ENCODE measurements at places on chromosomes 7 and 10.
A peak's percentile ranks its signal among the peaks of the same experiment; 100 is the strongest.

- no peak for DNase-seq
Measured at GRCh38 chr10:103549349-103549685, 55.8 kb downstream of the NEURL1 start.

DNA sequence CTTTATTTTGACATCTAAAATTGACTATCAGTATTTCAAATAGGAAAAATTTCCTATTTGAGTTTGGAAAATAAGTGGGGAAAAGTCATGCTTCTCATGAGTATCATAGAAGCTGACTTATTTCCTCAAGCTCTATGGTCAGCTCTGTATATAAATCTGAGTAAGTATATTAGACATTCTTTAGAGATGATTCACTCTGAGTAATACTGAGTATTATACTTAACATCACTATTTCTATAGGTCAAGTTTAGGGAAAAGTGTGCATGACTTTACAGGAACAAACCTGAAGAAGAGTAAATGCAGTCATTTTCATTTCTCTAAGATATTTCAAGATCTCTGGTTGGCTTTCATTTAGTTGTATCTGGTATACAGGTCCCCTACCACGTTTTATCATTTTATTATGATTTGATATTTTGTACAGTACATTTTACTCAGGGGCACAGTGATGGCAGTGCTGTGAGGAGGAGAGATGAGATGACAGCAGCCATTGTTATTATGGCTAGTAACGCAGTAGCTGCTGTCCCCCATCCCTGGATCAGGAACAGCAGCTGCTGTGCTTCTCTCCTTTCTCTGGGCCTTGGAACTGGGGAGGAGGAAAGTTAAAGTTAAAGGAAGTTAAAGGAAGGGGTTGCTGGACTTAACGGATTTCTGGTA, 15.2 kb downstream of the SND1 start:
- no peak for DNase-seq

DNA sequence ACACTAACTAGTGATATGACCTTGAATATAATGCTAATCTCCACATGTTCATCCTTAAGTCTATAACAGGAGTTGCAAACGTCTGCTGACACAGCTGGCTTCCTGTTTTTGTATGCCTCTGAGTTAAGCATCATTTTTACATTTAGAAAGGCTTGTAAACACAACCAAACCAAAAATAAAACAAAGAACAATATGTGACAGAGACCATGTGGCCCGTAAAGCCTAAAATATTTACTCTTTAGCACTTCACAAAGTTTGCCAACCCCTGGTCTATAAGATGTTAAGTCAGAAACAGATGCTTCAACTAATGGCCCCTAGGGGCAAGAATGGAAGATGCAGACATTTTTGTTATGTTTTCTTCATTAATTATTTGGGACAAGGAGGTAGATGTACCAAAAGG, 109.3 kb downstream of the CPEB3 start:
- peak; percentile 27 for DNase-seq

- no peak for DNase-seq
Measured at GRCh38 chr10:94343151-94343550, 19.6 kb downstream of the NOC3L start.

DNA sequence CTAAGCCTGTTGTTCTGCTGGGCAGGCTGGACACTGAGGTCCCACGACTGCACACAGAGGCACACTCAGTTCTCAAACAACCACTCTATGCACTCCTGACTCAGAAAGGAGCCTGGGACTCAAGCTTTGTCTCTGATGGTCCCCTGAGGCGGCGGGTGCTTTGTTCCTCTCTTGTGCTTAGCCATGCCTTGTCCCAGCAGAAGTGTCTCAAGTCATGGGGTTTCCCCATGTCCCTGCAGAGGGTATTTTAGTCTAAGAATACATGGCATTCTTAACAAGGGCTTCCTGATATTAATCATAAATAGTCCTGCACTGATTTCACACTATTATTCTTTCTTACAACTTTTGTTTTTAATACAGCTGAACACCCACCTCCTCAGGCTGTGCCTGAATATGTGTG, 72.5 kb downstream of the CXCL12 start:
- DNase-seq = no peak

- DNase-seq = peak; percentile 75
Measured at GRCh38 chr7:38615665-38616064, 15.5 kb downstream of the AMPH start.

DNA sequence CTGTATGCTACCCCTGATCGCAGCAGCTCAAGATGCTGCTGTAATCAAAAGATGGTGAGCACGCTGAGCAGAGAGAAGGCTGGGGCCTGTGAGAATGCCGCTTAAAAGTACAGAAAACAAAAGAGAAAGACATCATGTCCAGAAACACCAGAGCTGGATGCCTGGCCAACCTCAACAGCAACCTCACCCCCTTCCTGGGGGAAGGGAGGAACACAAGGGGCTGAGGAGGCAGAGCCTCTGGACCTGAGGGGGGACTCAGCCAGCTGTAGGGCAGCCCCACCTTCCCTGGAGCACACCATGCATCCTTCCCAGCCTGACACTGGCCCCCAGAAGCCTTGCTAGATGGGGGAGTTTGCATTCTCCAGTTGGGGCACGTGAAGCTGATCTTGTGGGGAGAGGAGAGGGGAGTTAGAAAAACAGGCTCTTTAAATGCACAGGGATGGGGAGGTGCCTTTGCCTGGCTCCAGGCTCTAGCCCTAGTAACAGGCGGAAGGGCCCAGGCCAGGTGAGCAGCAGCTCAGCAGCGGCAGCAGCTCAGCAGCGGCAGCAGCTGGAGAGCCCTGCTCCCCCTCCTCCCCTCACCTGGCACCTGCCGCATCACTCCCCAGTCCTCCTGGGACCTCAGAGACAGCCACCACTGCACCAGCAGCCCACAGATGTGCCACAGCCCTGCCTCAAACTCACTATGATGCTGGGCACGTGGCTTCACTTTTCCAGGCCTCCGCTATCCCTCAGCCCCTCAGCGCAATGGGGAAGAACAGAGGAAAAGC, 156.3 kb downstream of the NEURL1 start:
- DNase-seq = peak; percentile 65

GRCh38 chr7:131638641-131639430, 82.4 kb upstream of the PODXL start:
- no peak for DNase-seq

All from NCI-H69 (cell line).